Testis (tissue), 5 donors: ENCODE measurements at places on chromosomes 11 and 22.

- peak; percentile 95 for DNase-seq
These were observed 3.2 kb upstream of the RTN4RL2 start for GRCh38 chr11:57456960-57457642.

DNA sequence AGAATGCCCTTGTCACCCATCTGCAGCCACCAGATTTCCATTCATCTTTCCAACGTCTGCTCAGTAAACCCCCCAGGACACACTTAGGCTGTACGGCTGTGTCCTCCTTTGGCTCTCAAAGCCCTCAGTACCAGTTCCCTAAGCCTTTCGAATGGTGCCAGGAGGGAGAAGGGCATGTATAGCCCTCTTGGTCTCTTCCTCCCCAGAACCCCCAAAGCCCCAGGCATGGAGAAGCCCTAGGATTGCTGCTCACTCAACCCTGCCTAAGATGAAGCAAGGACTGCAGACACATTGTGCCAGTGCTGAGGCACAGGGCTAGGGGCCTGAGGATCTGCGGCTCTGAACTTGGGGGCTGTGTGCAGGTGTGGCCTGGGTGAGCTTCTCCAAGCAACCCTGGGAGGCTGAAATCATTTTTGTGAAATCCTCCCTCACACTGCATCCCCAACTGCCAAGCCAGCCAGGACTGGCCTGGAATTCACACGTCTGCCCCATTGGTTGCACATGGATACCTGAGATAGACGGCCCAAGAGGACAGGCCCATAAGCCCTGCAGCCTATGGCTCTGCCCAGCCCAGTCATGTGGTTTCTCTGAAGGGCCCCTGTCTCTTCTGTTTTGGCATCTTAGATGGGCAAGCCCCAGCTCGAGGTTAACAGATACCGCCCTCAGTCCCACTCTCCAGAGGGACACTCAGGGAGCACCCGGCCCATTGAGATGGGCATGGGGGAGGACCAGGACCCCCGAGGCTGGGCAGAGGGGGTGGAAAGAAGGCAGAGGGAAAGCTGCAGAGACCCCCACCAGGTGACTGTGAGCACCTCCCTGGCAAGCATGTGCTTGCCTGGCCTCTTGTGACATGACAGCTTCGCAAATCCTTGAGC, 34.0 kb downstream of the KCNQ1OT1 start:
- no peak for DNase-seq

DNA sequence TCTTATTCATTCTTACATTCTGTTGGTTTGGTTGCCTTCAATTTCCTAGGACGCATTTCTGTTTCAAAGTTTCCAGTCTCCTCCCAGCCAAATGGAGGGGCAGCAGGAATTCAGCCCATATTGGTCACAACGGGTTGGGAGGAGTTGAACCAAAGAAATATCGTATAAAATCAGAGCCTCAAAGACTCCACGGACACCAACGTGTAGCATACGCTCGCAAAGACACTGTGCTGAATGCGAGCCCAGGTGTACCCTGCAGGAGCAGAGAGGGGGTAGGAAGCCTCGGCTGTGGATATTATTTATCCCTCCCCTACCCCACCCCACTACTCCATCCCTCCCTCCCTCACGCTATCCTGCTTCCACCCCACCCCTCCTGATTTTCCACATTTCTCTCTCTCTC, 15.5 kb upstream of the CCND1 start:
- no peak for DNase-seq

DNA sequence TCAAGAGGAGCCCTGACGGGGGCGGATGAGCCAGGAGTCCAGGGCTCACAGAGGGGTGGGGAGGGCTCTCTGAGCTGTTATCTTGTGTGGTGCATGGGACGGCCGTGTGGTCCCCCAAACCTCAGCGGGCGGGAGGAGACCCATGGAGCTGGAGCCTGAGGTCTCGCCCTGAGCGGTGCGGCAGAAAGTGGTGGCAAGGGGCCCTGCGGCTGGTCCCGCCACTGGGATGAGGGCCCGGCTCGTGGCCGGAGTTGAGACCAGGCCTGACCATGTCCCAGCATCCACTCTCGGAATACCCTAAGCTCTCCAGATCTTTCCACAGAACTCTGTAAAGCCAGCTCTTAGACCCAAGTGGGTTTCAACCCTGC, 22.6 kb upstream of the TTLL12 start:
- no peak for DNase-seq

DNA sequence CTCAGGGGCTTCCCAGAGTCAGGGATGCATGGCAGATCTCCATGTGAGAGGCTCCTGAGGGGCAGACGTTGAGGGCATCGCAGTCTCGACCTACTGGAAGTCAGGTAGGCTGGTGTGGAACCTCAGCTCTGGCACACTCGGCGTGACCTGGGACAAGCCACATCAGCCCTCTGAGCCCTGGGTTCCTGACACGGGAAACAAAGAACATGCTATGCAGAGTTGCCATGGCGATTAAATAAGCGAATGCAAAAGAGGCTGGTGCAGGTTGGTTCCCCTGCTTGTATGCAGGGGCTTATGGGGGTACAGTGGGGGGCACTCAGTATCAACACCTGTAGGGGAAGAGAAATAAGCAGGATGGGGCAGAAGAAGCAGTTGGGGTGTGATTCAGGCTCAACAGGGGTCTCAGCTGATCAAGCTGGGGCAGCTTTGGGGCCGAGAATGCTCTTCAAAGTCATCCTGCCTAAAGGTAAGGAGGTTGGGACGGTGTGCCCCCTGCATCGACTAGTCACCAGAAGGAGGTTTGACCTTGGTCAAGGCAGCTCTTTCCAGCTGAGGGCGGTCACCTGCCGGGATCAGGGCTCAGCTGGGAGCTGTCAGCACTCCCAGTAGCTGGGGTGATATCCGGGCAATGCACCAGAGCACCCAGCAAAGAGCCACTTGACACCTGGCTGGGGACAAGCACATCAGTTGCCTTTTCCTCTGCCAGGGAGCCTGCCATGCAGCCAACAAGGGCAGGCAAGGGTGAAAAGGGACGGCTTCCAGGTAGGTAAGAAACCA, 442.7 kb downstream of the MIAT start:
- no peak for DNase-seq

DNA sequence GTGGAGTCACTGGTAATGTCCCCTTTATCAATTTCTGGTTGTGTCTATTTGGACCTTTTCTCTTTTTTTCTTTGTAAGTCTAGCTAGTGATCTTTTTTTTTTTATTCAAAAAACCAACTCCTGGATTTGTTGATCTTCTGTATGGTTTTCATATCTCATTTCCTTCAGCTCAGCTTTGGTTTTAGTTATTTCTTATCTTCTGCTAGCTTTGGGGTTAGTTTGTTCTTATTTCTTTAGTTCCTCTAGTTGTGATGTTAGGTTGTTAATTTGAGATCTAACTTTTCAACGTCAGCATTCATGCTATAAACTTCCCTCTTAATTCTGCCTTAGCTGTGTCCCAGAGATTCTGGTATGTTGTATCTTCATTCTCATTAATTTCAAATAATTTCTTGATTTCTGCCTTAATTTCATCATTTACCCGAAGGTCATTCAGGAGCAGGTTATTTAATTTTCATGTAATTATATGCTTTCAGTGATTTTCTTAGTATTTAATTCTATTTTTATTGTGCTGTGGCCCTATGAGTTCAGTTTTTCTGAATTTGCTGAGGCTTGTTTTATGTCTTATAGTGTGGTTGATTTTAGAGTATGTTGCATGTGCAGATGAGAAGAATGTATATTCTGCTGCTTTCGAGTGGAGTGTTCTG, 29.0 kb downstream of the PI4KA start:
- no peak for DNase-seq

GRCh38 chr11:86488553-86488952, 113.9 kb downstream of the CCDC81 start:
- no peak for DNase-seq

- DNase-seq: no peak
These were observed 1458.6 kb upstream of the TENM4 start for GRCh38 chr11:80899381-80899780.
